Upper lobe of left lung (tissue), 6 donors: ENCODE measurements at places on chromosomes 7 and 10. TPM values are rescaled to one million over a fixed set of nuclear protein-coding genes. Genes with fewer than 3 reads are reported as not detected.

GRCh38 chr7:93375603-93376002 is 143.4 kb downstream of the VPS50 start:
- H3K4me3 ChIP-seq: no peak overlapping the region
- H3K4me1 ChIP-seq: no peaks in the 10 kb centered on the region
- no peaks in the 10 kb centered on the region for H3K36me3 ChIP-seq
- DNase-seq: no peak
- H3K27me3 ChIP-seq: no peaks in the 10 kb centered on the region

Gene KNDC1
- 20.9 TPM for total RNA-seq

DNA sequence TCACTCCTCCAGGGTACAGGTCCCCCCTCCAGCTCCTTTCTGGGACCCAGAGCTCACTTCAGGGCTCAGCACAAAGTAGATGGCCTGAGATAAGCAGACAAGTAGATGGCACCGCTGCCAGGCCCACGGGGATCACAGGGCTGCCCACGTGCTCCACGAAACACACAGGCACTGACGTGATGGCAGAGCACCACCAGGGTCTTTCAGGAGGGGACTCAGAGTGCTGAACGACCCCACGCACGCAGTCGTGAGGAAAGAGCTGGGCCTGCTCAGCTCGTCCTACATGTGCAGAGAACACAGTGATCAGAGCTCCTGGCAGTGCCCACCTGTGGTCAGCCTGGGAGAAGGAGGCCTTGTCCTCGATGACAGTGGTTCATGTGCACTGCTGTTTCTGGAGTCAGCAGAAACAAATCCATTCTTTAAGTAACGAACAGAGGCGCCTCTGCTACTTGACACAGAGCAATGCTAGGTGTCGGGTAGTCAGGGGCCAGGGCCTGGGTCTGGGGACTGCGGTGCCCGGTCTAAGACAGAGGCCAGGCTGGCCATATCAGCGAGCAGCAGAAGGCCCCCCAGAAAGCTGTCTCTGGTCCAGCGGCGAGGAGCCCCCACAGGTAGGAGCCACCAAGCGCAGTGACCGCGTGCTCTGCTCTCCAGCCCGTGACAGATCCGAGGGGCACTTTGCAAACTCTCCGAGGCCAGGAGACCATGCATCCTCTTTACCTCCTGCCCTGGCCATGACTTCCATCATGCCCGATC is 129.8 kb upstream of the FAM20C start:
- H3K4me3 ChIP-seq: no peak overlapping the region
- no peak overlapping the region for H3K27ac ChIP-seq
- H3K27me3 ChIP-seq: no peaks in the 10 kb centered on the region
- no peak for DNase-seq
- H3K4me1 ChIP-seq: peaks cover 6% of the 10 kb centered on the region
- no peaks in the 10 kb centered on the region for H3K36me3 ChIP-seq

- no peak overlapping the region for H3K4me3 ChIP-seq
- H3K4me1 ChIP-seq: peaks cover 38% of the 10 kb centered on the region
- no peak overlapping the region for H3K27ac ChIP-seq
- DNase-seq: no peak
These were observed 32.1 kb downstream of the NRP1 start for GRCh38 chr10:33302208-33302829.

GRCh38 chr7:30159163-30159562 is 24.4 kb downstream of the MTURN start:
- H3K4me3 ChIP-seq: no peak overlapping the region
- peak overlapping the region; percentile 47 for H3K27ac ChIP-seq
- no peaks in the 10 kb centered on the region for H3K27me3 ChIP-seq
- DNase-seq: no peak

GRCh38 chr10:6597478-6597877 is 17.4 kb upstream of the PRKCQ start:
- H3K27me3 ChIP-seq: no peaks in the 10 kb centered on the region
- no peaks in the 10 kb centered on the region for H3K4me1 ChIP-seq
- no peaks in the 10 kb centered on the region for H3K36me3 ChIP-seq

DNA sequence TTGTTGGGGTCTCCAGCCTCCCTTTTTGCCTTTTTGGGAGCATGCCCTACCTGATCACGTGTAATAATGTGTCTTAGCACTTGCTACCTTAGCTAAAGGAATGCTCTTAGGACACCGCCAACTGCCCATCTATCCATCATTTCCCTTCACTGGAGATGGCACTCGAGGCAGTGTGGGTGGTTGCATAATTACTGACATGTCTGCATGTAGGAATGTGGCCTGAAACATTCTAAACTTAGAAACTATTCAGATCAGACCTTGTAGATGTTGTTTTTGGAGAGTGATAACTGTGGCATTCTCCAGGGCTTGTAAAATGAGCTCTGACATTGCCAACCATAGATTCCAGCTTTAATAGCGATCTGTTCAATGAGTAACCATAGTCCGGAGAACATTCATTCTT is 365.8 kb downstream of the BBS9 start:
- no peak for DNase-seq
- no peak overlapping the region for H3K4me3 ChIP-seq
- H3K27ac ChIP-seq: no peak overlapping the region
- H3K4me1 ChIP-seq: no peaks in the 10 kb centered on the region
- no peaks in the 10 kb centered on the region for H3K27me3 ChIP-seq
- H3K36me3 ChIP-seq: no peaks in the 10 kb centered on the region

DNA sequence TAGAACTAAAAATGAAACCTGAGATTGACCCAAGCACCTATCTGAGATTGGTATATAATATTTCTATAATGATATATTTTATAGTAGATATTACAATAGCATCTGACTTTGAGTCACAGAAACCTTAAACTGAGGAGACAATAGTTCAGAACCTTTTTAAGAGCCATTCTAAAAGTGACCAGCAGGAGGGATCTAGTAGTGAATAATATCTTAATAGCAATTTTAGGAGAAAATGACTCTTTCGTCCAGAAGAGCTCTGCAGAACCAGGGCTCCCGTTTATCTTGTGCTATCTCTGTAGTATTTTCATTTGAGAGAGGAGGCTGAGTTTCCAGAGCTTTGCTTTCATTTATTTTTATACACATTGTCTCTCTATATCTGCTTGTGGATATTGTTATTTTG is 68.1 kb downstream of the PODXL start:
- H3K4me1 ChIP-seq: no peaks in the 10 kb centered on the region
- H3K27me3 ChIP-seq: no peaks in the 10 kb centered on the region
- no peak overlapping the region for H3K27ac ChIP-seq
- DNase-seq: no peak

GRCh38 chr7:54115028-54115763 is 427.0 kb upstream of the VSTM2A start:
- no peaks in the 10 kb centered on the region for H3K27me3 ChIP-seq
- H3K36me3 ChIP-seq: no peaks in the 10 kb centered on the region
- H3K4me3 ChIP-seq: no peak overlapping the region
- H3K4me1 ChIP-seq: no peaks in the 10 kb centered on the region

- H3K36me3 ChIP-seq: no peaks in the 10 kb centered on the region
- H3K27me3 ChIP-seq: no peaks in the 10 kb centered on the region
- no peaks in the 10 kb centered on the region for H3K4me1 ChIP-seq
- H3K27ac ChIP-seq: no peak overlapping the region
These were observed 715.3 kb downstream of the NXPH1 start for GRCh38 chr7:9148687-9149086.

- no peak for DNase-seq
- no peaks in the 10 kb centered on the region for H3K36me3 ChIP-seq
- no peak overlapping the region for H3K27ac ChIP-seq
- no peak overlapping the region for H3K4me3 ChIP-seq
- H3K27me3 ChIP-seq: no peaks in the 10 kb centered on the region
These were observed 69.8 kb downstream of the GLI3 start for GRCh38 chr7:42167206-42167605.

GRCh38 chr10:31034098-31034909 is 2.6 kb upstream of the ZNF438 start:
- H3K36me3 ChIP-seq: no peaks in the 10 kb centered on the region
- peak overlapping the region; percentile 100 for H3K27ac ChIP-seq
- no peak for DNase-seq
- H3K4me3 ChIP-seq: no peak overlapping the region
- no peaks in the 10 kb centered on the region for H3K27me3 ChIP-seq

Gene RBP3
- not detected for total RNA-seq

DNA sequence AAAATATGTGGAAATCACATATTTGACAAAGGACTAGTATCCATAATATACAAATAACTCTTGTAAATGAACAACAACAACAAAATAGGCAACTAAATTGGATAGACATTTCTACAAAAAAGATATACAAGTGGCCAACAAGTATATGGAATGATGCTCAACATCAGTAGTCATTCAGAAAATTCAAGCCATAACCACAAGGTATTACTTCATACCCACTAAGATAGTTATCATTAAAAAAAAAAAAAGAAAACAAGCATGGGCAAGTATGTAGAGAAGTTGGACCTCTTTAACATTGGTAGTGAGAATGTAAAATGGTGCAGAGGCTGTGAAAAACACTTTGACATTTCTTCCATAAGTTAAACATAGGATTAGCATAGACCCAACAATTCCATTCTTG is 80.8 kb downstream of the CYP26A1 start:
- no peaks in the 10 kb centered on the region for H3K4me1 ChIP-seq
- no peak for DNase-seq
- H3K27me3 ChIP-seq: no peaks in the 10 kb centered on the region

- H3K27me3 ChIP-seq: no peaks in the 10 kb centered on the region
- H3K36me3 ChIP-seq: no peaks in the 10 kb centered on the region
- no peak overlapping the region for H3K4me3 ChIP-seq
- no peaks in the 10 kb centered on the region for H3K4me1 ChIP-seq
- peak overlapping the region; percentile 51 for H3K27ac ChIP-seq
- no peak for DNase-seq
These were observed 40.4 kb downstream of the NPVF start for GRCh38 chr7:25187932-25188331.

- no peak overlapping the region for H3K27ac ChIP-seq
- DNase-seq: no peak
- no peaks in the 10 kb centered on the region for H3K4me1 ChIP-seq
- no peaks in the 10 kb centered on the region for H3K36me3 ChIP-seq
- no peak overlapping the region for H3K4me3 ChIP-seq
These were observed 1277.1 kb downstream of the GATA3 start for GRCh38 chr10:9331583-9332008.

- H3K4me3 ChIP-seq: no peak overlapping the region
- no peaks in the 10 kb centered on the region for H3K4me1 ChIP-seq
- H3K36me3 ChIP-seq: no peaks in the 10 kb centered on the region
- no peak overlapping the region for H3K27ac ChIP-seq
These were observed 14.5 kb upstream of the PAX4 start for GRCh38 chr7:127632276-127632910.

GRCh38 chr10:43252166-43252782 is 14.6 kb downstream of the RASGEF1A start:
- no peak overlapping the region for H3K27ac ChIP-seq
- no peaks in the 10 kb centered on the region for H3K36me3 ChIP-seq
- H3K4me3 ChIP-seq: no peak overlapping the region
- no peaks in the 10 kb centered on the region for H3K27me3 ChIP-seq
- H3K4me1 ChIP-seq: peaks cover 18% of the 10 kb centered on the region
- DNase-seq: peak; percentile 62

Gene CLRN3
- total RNA-seq: not detected

Gene DYNC1I1
- 2.1 TPM for total RNA-seq

- no peak for DNase-seq
- H3K27me3 ChIP-seq: no peaks in the 10 kb centered on the region
- no peaks in the 10 kb centered on the region for H3K36me3 ChIP-seq
- H3K4me1 ChIP-seq: no peaks in the 10 kb centered on the region
These were observed 55.5 kb downstream of the KLF6 start for GRCh38 chr10:3729397-3729976.

DNA sequence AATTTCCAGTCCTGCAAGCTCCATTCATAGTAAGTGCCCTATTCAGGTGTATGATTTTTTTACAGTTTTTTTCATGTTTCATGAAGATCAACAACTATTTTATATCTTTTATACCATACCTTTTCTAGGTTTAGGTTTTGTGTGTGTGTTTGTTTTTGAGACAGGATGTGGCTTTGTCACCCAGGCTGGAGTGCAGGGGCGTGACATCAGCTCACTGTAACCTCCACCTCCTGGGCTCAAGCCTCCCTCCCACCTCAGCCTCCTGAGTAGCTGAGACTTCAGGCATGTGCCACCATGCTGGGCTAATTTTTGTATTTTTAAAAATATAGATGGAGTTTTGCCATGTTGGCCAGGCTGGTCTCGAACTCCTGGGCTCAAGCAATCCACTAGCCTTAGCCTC is 35.0 kb downstream of the ARMH3 start:
- no peak for DNase-seq
- no peak overlapping the region for H3K4me3 ChIP-seq
- no peaks in the 10 kb centered on the region for H3K27me3 ChIP-seq
- H3K4me1 ChIP-seq: no peaks in the 10 kb centered on the region

DNA sequence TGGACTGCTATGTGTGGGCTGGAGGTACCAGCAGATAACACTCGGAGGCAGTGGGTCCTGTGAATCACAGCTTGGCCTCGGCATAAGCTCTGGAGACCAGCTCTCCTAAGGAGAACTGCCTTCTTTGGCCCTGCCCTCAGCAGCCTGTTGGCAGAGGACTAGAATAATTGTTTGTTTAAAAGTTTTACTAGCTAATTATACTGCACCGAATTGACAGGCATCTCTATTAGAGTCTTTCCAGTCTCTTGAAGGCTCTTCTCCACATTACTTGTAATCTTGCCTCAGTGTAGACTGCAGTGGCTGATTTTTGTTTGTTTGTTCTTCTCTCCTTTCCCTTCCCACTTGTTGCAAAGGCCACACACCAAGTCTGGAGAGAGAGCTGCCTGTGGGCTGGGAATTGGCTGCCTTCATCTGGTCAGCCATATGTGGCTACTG is 183.2 kb downstream of the AUTS2 start:
- peaks cover 6% of the 10 kb centered on the region for H3K4me1 ChIP-seq
- H3K27me3 ChIP-seq: no peaks in the 10 kb centered on the region
- DNase-seq: no peak
- H3K36me3 ChIP-seq: no peaks in the 10 kb centered on the region
- H3K4me3 ChIP-seq: no peak overlapping the region
- no peak overlapping the region for H3K27ac ChIP-seq

DNA sequence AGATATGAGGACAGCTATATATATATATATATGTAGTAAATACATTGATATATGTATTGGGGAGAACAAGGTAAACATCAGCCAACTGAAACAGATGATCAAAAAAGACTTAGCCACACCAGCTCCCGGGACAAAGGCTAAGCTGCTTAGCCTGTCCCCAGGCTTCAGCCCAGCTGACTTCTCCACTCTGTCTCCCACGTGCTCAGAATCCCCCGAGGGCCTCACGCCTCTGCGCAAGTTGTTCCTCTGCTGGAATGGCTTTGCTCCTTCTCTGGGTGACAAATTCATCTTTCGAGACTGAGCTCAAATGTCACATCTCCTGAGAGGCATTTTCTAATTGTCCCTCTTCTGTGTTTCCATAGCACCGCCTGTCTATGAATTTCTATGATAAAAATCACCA is 8.6 kb upstream of the INSIG1 start:
- H3K27ac ChIP-seq: no peak overlapping the region
- H3K36me3 ChIP-seq: no peaks in the 10 kb centered on the region
- no peak overlapping the region for H3K4me3 ChIP-seq
- H3K4me1 ChIP-seq: no peaks in the 10 kb centered on the region
- no peak for DNase-seq

- no peaks in the 10 kb centered on the region for H3K36me3 ChIP-seq
- DNase-seq: no peak
- no peak overlapping the region for H3K27ac ChIP-seq
- no peaks in the 10 kb centered on the region for H3K27me3 ChIP-seq
- H3K4me1 ChIP-seq: no peaks in the 10 kb centered on the region
- no peak overlapping the region for H3K4me3 ChIP-seq
These were observed 297.6 kb downstream of the ARHGAP12 start for GRCh38 chr10:31630861-31631567.
